HFFc6 (cell line): ENCODE measurements at places on chromosomes 7 and 10. TPM values are rescaled to one million over a fixed set of nuclear protein-coding genes. Genes with fewer than 3 reads are reported as not detected.

GRCh38 chr7:33824911-33825459 is 80.4 kb upstream of the BMPER start:
- DNase-seq = peak; percentile 2

IDI2 gene
- total RNA-seq = not detected in 3 replicates

TMEM229A gene
- not detected in 3 replicates for total RNA-seq

GRCh38 chr10:68052463-68052862 is 22.6 kb downstream of the HERC4 start:
- no peak for DNase-seq

- no peak for DNase-seq
These were observed 61.6 kb downstream of the GRK5 start for GRCh38 chr10:119268871-119269506.

CPN1 gene
- total RNA-seq = not detected in 3 replicates

GRCh38 chr7:150992833-150993302 is 2.1 kb downstream of the NOS3 start:
- no peak for DNase-seq
